ENCODE measurements at places on chromosomes 6 and 20. TPM values are rescaled to one million over a fixed set of nuclear protein-coding genes. Genes with fewer than 3 reads are reported as not detected.

DNA sequence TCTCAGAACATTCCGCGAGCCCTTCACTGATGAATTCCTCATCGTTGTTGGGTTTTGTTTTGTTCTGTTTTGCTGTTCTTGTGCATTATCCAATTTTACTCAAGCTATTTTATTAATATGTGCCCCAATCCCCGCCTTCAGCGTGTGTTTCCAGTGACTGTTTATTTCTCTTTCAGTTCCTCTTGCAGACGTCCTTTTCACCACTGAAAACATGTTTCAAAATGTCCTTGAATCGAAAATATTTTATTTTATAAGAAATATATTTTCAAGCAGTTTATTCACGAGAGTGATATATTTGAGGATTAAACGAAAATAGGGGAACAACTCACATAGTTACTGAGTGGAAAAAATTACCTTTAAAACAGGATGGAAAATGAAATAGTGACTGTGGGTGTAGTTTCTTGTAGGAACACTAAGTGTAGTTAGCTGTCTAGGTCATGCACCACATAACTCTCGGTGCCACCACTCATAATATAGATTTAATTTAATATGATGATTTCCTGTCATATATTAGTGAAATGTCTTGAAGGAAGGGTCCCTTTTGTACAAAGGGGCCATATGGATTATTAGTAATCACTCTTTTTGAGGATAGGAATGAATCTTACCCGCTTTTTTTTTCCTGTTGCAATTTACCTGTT is 45.3 kb upstream of the HDDC2 start:
- H3K27me3 ChIP-seq, result no peaks in the 10 kb centered on the region
- H3K4me3 ChIP-seq, result no peak overlapping the region
- H3K27ac ChIP-seq, result no peak overlapping the region
- no peaks in the 10 kb centered on the region for H3K4me1 ChIP-seq

GRCh38 chr20:62215991-62216635 is 4.0 kb downstream of the HRH3 start:
- no peaks in the 10 kb centered on the region for H3K36me3 ChIP-seq
- no peak overlapping the region for H3K4me3 ChIP-seq
- no peak overlapping the region for H3K27ac ChIP-seq
- peaks cover 23% of the 10 kb centered on the region for H3K27me3 ChIP-seq
- H3K4me1 ChIP-seq, result no peaks in the 10 kb centered on the region
- DNase-seq, result no peak

GRCh38 chr20:20480689-20481088 is 112.8 kb downstream of the INSM1 start:
- no peaks in the 10 kb centered on the region for H3K36me3 ChIP-seq
- no peak overlapping the region for H3K27ac ChIP-seq
- H3K4me1 ChIP-seq, result no peaks in the 10 kb centered on the region
- no peak overlapping the region for H3K4me3 ChIP-seq
- H3K27me3 ChIP-seq, result no peaks in the 10 kb centered on the region
- DNase-seq, result no peak

DNA sequence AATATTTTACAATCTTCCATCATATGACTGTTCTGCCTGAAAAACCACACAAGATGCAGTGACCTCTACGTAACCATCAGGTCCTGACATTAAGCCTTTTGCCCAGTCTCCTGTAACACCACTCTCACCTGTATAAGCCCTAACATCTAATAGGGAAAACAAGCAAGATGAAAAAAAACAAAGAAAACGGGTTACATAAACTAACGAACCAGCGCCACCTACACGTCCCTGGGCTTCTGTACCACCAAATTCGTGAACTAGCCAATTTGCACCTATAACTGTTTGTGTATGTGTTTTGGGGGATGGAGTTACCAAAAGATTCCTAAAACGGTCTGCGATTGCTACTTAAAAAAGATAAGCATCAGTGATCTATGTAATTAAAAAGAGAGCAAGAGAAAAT is 70.2 kb downstream of the BLOC1S5 start:
- no peak overlapping the region for H3K4me3 ChIP-seq
- no peaks in the 10 kb centered on the region for H3K27me3 ChIP-seq
- no peak overlapping the region for H3K27ac ChIP-seq
- no peaks in the 10 kb centered on the region for H3K36me3 ChIP-seq

GRCh38 chr6:16760516-16761470 is at the start of gene ATXN1:
TSS of gene ATXN1 (minus strand) at chr6:16761460.
- H3K4me3 ChIP-seq, result peak within 1 kb of the TSS; percentile 98
- peak; percentile 54 for DNase-seq
- H3K4me1 ChIP-seq, result peaks cover 5% of the 10 kb centered on the region
- H3K27me3 ChIP-seq, result no peaks in the 10 kb centered on the region
- no peak within 1 kb of the TSS for H3K27ac ChIP-seq

GRCh38 chr6:115551527-115551926 is 509.2 kb downstream of the FRK start:
- H3K4me1 ChIP-seq, result no peaks in the 10 kb centered on the region
- no peak for DNase-seq
- no peak overlapping the region for H3K27ac ChIP-seq
- H3K36me3 ChIP-seq, result no peaks in the 10 kb centered on the region
- no peak overlapping the region for H3K4me3 ChIP-seq
- H3K27me3 ChIP-seq, result no peaks in the 10 kb centered on the region

- H3K4me3 ChIP-seq, result no peak overlapping the region
- H3K27ac ChIP-seq, result no peak overlapping the region
- no peaks in the 10 kb centered on the region for H3K27me3 ChIP-seq
- peaks cover 11% of the 10 kb centered on the region for H3K4me1 ChIP-seq
- no peak for DNase-seq
Observed at GRCh38 chr20:16063881-16064280, 509.4 kb downstream of the KIF16B start.

- H3K27ac ChIP-seq, result no peak overlapping the region
- DNase-seq, result no peak
- no peaks in the 10 kb centered on the region for H3K4me1 ChIP-seq
- H3K4me3 ChIP-seq, result no peak overlapping the region
Observed at GRCh38 chr6:65538644-65539043, 168.4 kb downstream of the EYS start.

GRCh38 chr20:40522405-40522804 is 166.6 kb downstream of the MAFB start:
- no peaks in the 10 kb centered on the region for H3K4me1 ChIP-seq
- H3K4me3 ChIP-seq, result no peak overlapping the region
- no peaks in the 10 kb centered on the region for H3K27me3 ChIP-seq
- no peak overlapping the region for H3K27ac ChIP-seq
- H3K36me3 ChIP-seq, result no peaks in the 10 kb centered on the region

DNA sequence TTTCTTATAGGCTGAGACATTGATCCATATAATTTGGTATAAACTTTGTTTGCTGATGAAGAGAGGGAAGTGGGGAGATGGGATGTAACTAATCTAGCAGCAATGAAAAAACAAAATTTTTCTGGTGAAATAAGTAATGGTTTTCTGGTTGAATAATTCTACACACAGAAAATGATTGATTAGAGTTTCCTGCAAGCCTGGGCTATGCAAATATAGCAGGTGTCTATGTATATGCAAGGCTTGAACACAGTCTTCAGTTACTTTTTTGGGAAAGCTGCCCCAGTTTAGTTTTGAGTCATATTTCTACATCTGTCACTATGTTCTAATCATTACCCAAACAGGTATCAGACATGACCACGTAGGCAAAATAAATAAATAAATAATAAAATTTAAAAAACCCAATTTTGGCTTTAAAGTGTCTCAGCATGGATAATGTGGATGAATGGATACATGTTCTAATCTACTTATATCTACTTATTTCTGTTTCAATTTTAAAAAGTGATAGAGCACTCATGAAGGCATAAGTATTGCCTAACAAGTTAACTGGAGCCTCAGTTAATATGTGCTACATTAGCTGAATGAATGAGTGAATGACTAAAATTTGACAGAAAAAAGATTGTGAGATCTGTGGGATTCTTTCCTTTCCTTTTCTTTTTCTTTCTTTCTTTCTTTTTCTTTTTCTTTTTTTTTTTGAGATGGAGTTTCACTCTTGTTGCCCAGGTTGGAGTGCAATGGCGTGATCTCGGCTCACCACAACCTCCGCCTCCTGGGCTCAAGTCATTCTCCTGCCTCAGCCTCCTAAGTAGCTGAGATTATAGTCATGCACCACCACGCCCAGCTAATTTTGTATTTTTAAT is 37.2 kb upstream of the TFB1M start:
- no peak for DNase-seq
- no peaks in the 10 kb centered on the region for H3K27me3 ChIP-seq
- H3K27ac ChIP-seq, result no peak overlapping the region
- H3K4me1 ChIP-seq, result no peaks in the 10 kb centered on the region

DNA sequence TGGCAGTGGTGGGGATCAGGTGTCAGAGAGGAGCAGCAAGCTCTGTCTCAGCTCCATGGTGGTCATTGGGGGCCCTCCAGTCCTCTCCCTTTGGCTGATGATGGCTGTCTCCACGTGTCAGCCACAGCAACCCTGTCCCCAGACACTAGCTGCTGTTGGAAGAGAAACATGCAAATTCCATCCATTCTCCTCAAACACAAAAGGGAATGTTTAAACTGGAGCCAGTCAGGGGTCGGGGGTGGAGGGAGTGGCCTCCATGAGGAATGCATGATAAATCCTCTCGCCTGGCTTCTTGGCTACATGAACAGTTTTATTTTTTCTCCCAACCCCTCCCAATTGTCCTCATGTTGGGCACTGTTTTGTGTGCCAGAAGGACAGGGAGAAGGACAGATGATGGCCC is 86.4 kb downstream of the EDN3 start:
- H3K27ac ChIP-seq, result no peak overlapping the region
- no peak overlapping the region for H3K4me3 ChIP-seq
- DNase-seq, result no peak
- H3K27me3 ChIP-seq, result no peaks in the 10 kb centered on the region
- H3K4me1 ChIP-seq, result no peaks in the 10 kb centered on the region
- H3K36me3 ChIP-seq, result peaks cover 4% of the 10 kb centered on the region

- no peak overlapping the region for H3K27ac ChIP-seq
- H3K27me3 ChIP-seq, result no peaks in the 10 kb centered on the region
- no peaks in the 10 kb centered on the region for H3K36me3 ChIP-seq
- DNase-seq, result no peak
- H3K4me1 ChIP-seq, result peaks cover 3% of the 10 kb centered on the region
- H3K4me3 ChIP-seq, result no peak overlapping the region
Observed at GRCh38 chr6:80211286-80211685, 104.8 kb downstream of the BCKDHB start.

DNA sequence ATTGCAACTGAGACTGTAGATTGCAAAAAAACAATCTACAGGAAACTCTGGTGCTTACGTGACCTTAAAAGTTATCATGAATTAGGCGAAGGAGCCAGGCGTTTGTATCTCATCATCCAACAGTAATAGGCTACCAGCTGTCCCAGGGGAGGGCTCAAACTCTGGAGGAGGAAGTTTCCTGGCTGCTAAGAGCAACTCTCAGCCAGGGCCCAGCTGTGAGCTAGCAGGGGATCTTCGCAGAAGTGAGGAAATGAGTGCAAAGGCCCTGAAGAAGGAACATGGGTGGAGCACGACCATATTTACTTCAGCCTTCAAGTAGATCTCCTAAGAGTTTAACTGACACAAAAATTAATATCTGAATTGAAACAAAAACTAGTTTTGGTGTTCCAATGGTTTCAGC is 686.9 kb upstream of the MAP3K7 start:
- H3K4me3 ChIP-seq, result no peak overlapping the region
- DNase-seq, result peak; percentile 26
- no peaks in the 10 kb centered on the region for H3K36me3 ChIP-seq
- H3K27ac ChIP-seq, result no peak overlapping the region
- peaks cover 2% of the 10 kb centered on the region for H3K4me1 ChIP-seq
- no peaks in the 10 kb centered on the region for H3K27me3 ChIP-seq

CRYBG1 gene
- 5.7 TPM for total RNA-seq

All from H9 (cell line).